ENCODE measurements at places on chromosomes 11 and 22. TPM values are rescaled to one million over a fixed set of nuclear protein-coding genes. Genes with fewer than 3 reads are reported as not detected.

DNA sequence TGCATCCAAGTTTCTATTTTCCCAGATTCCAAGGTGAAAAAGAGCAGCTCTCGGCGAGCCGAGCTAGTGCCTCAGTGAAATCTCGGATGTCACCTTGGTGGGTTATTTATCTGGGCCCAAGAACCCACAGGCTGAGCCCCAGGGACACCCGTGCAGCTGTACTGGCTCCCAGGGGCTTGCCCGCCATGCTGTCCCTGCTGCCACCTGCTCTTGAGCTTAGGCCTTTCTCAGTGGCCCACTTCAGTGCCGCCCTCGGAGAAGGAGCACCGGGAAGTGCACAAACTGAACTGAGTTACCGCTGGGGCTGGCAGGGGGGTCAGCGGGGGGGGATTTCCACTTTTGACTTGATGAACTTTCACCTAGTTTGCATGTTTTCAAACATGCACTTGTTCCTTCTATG lies 27.9 kb downstream of the CPT1A start:
- no peak for DNase-seq

The LTBP3 gene
- total RNA-seq: 165 TPM

DNA sequence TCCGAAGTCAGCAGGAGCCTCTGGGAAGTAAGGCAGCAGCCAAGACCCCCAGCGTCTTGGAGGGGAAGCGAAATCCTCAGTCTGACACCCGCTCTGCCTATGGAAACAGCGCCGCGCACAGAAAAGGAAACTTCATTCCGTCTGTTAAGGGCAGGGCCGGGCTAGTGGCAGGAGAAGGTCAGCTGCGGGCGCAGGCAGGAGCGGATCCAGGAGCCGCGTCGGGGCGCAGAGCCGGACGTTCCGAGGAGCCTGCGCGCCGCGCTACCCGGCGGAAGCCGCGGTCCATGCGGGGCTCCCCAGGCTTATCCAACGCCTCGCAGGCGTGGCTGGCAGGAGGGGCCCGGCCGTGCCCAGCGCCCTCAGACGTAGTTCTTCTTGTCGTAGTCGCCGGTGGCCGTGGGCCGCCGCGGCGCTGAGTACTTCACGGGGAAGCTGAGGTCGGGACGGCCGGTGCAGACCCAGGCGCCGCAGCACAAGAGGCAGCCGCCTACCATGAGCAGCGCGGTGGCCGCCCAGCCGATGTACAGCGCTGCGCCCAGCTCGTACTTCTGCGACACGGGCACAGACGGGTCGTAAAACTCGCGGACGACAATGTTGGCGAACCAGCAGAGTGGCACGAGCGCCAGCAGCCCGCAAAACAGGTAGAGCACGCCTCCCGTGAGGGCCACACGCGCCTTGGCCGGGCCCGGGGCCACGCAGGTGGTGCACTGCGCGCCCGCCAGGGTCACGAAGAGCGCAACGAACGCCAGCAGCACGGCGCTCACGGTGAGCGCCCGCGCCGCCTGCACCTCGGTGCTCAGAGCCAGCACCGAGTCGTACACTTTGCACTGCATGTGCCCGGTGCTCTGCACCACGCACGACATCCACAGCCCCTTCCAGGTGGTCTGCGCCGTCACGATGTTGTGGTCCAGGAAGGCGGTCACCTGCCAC lies 705 bp downstream of the CLDN5 start:
- DNase-seq: no peak

- no peak for DNase-seq
These were observed 66.3 kb downstream of the PRDM11 start for GRCh38 chr11:45212566-45213315.

The ALDH3B2 gene
- 1.6 TPM for total RNA-seq

Measured in kidney (tissue), 22 donors.